ENCODE measurements at places on chromosomes 2 and 18.

- no peak for DNase-seq
Observed at GRCh38 chr2:19611491-19612332, 253.3 kb upstream of the OSR1 start.

GRCh38 chr18:5424903-5425664, 118.7 kb downstream of the EPB41L3 start:
- DNase-seq = no peak

DNA sequence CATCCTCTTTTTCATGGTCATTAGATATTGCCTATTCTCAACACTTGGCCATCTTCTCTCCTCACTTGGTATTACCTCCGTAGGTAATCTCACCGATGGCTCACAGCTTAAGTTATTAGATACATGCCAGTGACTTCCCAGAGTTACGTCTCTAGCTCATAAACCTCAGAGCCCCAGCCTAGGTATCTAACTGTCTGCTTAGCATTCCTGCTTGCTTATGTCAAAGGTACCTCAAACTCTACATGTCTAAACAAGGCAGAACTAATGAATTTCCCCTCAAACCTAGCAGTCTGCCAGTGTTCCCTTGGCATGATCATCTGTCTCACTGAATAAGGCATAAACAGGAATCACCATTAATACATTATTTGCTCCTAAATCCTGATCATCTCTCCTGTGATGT, 27.7 kb upstream of the ZNF638 start:
- DNase-seq = no peak

DNA sequence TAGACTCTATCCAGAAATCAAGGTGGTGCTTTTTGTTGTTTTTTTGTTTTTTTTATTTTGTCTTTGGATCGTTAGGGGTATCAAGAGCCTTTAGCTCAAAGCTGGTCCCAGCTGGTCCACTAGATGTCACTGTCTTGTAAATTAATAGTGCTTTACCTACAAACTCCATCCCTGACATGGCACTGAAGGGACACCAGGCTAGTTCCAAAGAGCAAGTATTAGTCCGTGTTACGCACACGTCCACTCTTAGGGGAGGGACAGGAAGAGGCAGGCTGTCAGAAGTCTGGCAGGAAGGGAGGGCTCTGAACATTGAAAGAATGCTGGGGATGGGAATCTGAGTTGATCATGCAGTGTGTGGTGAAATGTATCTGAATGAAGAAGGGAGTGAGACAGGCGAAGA, 85.9 kb upstream of the CCBE1 start:
- DNase-seq = no peak

GRCh38 chr2:120570546-120570945, 165.1 kb upstream of the GLI2 start:
- no peak for DNase-seq

GRCh38 chr2:31161637-31162036, 23.4 kb upstream of the GALNT14 start:
- DNase-seq = no peak

- DNase-seq = no peak
Observed at GRCh38 chr2:106197878-106198277, 3.8 kb upstream of the UXS1 start.

DNA sequence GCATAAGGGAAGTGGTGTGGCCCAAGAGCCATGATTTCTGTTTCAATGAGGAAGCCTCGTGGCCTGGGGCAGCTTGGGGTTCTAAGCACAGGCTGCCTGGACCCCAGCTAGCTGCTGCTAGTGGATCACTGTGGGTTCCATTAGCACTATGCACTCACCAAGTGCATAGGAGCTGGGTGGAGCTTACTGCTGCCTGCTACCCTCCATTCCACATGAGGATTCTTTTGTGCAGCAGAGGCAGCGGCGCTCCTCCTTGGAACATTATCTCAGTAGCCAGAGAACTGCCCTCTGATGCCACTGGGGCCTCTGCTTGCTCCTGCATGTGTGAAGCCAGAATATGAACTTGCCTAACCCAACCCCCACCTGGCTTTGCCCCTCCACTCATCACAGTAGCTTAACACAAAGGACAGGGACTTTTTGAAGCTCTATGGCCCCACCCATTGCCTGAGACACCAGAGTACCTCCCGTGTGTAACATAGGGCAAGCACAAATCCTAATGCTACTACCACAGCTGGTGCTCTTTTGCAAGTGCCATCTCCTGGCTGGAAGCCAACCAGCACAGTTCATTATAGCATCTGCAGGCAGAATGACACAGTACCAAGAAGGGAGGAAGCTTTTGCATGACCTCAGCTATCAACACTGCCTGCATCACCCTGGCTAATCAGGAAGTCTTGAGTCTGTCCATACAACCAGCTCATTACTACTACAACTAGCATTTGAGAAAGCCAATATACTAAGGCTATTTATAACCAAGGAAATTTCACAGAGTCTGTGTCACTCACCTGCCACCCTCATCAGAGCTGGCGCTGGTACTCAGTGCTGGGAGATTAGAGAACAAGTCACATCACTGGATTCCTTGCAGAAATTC, 297.0 kb upstream of the GULP1 start:
- no peak for DNase-seq

GRCh38 chr18:79548621-79548985, 131.0 kb upstream of the CTDP1 start:
- DNase-seq = no peak

GRCh38 chr2:1662606-1663180, 81.6 kb downstream of the PXDN start:
- no peak for DNase-seq

- no peak for DNase-seq
Observed at GRCh38 chr2:182694189-182694588, 21.9 kb upstream of the DNAJC10 start.

GRCh38 chr2:134104754-134105153, 149.1 kb upstream of the MGAT5 start:
- DNase-seq = no peak

DNA sequence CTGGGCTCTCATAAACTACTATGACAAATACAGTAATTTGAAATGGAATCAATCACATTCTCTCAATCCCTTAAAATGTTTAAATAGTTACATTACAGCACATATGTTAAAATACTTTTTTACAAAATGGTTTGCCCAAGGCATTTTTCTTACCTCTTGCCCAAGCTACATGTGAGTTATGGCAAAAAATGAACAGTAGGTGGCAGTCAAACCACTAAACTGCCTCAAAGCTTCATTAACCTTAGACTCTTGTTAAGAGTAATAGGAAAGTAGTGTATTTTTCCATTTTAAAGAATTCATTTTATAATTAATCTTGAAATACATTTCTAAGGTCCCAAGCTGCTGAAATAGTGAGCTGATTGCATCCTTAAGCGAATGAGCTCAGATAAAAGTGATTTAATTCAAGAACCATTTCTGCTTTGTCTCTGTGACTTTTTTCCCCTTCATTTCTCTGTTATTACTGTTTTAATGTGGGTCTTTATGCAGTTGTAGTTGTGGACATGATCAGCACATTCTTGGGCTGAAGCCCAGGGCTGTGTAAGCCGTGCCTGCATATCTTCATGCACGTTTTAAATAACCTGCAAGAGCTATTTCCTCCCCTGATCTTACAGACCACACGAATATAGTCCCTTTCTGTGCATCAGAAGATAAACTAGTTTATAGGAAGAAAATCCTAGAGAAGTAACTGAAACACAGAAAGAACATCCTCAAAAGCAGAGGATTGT, 311.8 kb downstream of the LNPK start:
- DNase-seq = no peak

GRCh38 chr2:191676790-191677645, 918 bp upstream of the NABP1 start:
- no peak for DNase-seq

GRCh38 chr2:239690651-239691631, 290.1 kb upstream of the HDAC4 start:
- DNase-seq = no peak

DNA sequence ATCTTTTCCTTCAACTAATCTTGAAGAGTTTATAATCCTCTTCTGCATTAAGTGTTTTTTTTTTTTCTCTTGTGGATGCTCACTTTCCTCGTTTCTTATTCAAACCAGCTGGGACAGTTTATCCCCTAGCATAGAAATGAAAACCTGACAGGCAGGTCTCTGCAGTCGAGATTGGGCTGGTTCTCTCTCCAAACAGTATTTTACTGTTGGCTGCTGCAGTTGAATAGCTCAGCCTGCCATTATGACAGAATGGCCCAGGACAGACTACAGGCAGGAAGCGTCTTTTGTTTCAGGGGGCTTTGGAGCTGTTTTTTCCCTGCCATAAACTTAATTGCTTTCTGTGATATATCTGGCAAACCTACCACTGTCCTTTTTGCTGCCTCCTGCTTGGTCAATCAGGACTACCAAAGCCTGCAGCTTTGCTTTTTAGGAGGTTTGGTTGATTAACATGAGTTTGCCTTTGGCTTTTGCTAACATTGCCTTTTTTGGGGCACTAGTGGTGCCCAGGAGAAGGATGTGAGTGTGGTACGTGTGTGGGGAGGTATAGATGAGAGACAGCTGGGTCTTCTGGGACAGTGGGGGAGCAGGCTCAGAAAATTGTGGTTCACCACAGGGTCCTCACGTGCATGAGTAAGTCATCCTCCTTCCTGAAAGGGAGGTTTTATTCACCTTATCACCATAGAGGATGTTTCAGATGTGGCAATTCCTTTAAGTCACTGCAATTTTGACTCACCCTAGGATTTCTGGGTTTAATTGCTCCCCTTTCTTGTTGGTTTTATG, 128.7 kb downstream of the LYPD6B start:
- DNase-seq = no peak

DNA sequence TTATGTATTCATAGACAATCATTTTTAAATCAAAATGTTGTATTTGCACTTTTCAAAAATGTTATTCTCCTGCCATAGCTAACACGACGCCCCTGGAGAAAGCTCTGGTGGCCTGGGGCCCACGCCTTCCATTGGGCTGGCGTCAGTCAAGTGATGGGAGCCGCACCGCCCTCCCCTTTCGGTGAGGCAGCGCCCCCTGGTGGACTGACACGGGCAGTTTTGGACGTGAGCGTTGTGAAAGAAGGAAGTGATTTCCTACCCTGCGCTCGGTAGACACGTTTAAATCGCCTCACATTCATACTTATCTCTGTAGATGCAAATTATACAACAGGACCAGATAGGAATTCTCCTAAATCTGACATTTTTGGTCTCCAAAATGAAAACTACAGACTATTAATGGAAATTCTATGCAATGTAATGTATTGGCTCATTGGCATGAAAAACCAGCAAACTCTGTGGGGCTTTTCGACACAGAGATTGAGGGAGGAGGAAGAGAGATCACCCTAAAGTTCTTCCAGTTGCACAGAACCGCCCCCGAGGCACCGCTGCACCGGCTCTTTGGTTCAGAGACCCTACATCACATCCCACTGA, 326.2 kb upstream of the SOX11 start:
- DNase-seq = no peak

DNA sequence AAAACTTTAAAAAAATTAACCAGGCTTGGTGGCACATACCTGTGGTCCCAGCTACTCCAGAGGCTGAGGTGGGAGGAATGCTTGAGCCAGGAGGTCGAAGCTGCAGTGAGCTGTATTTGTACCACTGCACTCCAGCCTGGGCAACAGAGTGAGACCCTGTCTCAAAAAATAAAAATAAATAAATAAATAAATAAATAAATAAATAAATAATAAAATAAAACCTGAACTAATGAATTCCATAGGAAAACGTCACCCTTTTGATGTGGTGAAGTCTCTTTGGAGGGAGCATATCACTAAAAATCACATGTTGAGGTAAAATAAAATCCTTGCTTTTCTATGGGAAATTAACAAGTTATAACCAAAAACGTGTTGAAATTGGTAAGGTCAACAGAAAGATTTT, 29.6 kb upstream of the ITGAV start:
- no peak for DNase-seq

DNA sequence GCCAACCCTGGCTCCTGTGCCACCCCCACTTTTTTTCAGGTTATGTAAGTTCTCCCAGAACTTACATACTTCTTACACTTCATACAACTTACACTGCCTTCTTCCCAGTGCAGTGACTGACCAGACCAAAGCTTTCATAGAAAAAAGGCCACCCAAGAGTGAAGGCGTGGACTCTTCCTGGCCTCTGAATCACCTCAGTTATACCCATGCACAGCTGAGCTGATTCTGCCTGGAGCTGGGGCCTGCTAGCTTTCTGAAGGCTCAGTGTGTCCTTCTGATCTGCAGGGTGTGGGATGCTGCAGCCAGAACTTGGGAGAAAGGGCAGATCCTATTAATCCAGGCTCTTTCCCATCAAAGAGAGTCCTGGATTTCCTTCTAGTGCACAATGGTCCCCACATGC, 216.1 kb downstream of the TTC32 start:
- DNase-seq = no peak

DNA sequence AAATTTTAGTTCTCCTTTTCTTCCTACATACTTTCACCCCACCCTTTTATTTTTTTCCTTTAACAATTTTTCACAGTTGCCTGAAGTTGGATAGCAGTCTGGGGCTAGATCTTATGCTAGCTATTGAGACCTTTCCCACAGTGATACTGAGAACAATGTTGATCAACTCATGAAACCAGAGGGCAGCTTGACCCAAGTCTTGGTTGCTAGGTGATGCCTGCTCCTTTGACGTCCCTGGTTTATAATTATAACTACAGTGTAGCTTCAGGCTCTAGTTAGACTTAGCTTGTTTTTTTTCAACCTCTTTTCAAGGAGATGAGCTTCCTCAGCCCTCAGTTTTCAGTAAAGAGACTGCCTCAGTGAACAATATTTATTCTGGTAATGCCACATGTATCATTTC, 648.5 kb downstream of the IRS1 start:
- DNase-seq = no peak

DNA sequence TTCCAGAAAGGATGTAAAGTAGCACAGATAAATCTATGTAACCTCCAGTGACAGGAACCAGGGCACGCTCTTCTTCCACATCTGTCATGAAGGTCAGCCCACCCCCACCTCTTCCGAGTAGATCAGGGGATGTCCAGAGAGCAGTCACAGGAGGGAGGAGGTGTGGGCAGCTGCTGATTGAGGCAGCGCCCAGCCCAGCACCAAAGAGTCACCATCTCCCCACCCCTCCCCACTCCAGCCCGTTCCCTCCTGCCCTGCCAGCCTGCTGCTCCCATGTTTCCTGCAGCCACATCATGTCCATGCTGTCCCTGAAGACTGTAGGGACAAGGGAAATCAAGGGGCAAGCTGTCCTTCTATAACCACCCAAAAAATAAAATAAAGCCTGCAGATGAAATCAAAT, 269.8 kb downstream of the BCL11A start:
- no peak for DNase-seq

- no peak for DNase-seq
Observed at GRCh38 chr18:30676053-30676480, 366.5 kb downstream of the DSC3 start.

DNA sequence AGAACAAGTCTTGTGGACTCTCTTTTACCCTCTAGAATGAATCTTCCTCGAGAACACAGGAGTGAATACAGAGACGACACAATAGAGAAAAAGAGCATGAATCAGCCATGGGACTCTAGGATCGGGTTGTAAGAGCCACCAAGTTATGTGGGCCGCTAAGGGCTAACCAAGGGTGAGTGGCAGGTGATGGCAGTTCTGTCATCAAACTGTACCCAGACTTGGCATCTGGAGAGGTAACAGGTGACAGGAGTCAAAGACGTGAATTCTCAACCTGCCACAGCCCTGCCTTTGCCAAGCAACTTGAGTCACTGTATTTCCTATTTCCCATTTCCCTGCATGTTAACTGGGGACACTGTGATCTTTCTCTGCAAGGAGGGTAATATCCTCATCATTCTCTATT, 11.2 kb downstream of the SERPINE2 start:
- DNase-seq = no peak
